Cardiac fibroblast (primary cell): ENCODE measurements at places on chromosomes 13 and 19.

- peak; percentile 74 for DNase-seq
These were observed 12.2 kb upstream of the CDC16 start for GRCh38 chr13:114222461-114222968.

- no peak for DNase-seq
These were observed 4.5 kb upstream of the ADAMTS10 start for GRCh38 chr19:8615024-8615423.

DNA sequence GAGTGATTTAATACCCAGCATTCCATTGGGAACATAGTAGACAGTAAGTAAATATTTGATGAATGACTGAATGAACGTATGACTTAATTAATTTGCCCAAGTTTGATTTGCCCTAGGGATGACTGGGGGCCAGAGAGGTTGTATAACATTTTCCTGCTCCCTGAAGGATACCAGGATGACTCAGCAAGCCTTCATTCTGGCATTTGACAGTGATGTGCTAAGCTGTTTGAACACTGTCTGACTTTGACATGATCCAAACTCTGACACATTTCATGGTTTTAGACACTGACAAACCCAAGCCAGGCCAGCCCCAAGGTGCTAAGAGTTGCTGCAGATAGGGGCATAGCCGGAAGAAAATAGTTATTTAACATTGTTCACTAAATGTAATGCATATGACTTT is 53.4 kb upstream of the KLF12 start:
- DNase-seq: no peak

DNA sequence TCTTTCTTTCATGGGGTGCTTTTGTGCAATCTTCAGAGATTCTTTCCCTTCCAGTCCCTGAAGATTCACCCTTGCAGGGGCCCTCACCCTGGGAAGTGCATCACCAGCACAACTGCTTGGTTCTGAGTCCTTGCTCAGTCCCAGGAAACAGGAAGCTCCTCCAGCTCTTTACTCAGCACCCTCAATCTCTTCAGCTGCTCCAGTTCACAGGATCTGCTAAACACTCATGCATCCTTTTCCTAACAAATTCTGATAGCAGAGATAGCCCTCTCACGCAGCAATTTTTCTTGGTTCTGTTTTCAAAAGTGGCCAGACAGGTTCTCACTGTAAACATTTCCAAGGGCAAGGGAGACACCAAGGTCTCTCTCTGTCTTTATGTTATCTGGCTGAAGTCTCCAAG is 823.1 kb downstream of the LIG4 start:
- DNase-seq: no peak

GRCh38 chr13:109344552-109345157 is 441.7 kb downstream of the IRS2 start:
- DNase-seq: peak; percentile 26
